NCI-H1930 (cell line): ENCODE measurements at places on chromosomes 7 and 10.

- DNase-seq, result no peak
Observed at GRCh38 chr7:29329686-29330085, 135.1 kb downstream of the CHN2 start.

DNA sequence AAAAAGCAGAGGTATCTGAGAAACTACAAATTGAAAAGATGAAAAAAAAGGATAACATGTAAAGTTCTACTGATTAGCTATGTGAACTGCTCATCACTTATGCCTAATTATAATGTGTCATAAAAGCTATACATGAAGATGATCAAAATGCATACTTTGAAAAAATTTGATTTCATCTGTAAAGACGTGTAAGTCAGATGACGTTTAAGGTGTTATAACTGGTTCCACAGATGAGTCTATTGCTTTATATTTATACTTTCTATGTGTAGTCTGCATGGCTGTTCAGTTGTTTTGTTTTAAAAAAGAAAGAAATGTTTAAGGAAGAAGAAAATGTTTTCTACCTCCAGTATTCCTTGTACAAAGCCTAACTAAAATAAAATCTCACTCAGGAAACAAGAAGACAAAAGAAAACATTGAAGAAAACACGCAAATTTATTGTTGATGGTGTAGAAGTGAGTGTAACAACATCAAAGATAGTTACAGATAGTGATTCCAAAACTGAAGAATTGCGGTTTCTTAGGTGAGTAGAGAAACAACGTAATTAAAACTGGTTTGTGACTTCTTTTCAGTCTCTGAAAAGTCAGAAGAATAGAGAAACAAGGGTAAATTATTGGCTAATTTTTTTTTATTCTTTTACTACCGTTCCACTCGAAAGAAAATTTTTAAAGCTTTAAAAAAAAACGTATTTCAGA is 38.4 kb downstream of the SLK start:
- DNase-seq, result no peak

- DNase-seq, result no peak
Observed at GRCh38 chr7:148911626-148912025, 27.5 kb upstream of the EZH2 start.

GRCh38 chr10:35387768-35388167 is 51.5 kb downstream of the CCNY start:
- no peak for DNase-seq

GRCh38 chr7:51589111-51589510 is 272.5 kb upstream of the COBL start:
- no peak for DNase-seq

GRCh38 chr7:80552031-80552694 is 40.3 kb upstream of the GNAT3 start:
- DNase-seq, result no peak

DNA sequence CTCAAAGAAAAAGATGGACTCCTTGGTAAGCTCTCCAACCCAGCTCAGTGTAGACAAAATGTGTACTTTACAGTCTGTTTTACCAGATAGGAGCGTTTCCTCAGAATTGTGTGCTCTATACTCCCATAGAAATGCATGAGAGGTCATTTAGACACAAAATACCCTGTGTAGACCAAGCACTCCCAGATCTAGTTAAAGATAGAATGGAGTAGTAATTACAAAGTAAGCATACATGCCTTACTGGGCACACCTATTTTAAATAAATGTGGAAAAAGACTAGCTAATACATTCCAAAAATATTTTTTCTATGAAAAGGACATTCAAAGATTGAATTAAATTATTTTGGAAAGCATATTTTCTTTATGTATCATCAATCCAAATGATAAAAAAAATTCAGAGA is 271.9 kb upstream of the DGKB start:
- DNase-seq, result no peak

DNA sequence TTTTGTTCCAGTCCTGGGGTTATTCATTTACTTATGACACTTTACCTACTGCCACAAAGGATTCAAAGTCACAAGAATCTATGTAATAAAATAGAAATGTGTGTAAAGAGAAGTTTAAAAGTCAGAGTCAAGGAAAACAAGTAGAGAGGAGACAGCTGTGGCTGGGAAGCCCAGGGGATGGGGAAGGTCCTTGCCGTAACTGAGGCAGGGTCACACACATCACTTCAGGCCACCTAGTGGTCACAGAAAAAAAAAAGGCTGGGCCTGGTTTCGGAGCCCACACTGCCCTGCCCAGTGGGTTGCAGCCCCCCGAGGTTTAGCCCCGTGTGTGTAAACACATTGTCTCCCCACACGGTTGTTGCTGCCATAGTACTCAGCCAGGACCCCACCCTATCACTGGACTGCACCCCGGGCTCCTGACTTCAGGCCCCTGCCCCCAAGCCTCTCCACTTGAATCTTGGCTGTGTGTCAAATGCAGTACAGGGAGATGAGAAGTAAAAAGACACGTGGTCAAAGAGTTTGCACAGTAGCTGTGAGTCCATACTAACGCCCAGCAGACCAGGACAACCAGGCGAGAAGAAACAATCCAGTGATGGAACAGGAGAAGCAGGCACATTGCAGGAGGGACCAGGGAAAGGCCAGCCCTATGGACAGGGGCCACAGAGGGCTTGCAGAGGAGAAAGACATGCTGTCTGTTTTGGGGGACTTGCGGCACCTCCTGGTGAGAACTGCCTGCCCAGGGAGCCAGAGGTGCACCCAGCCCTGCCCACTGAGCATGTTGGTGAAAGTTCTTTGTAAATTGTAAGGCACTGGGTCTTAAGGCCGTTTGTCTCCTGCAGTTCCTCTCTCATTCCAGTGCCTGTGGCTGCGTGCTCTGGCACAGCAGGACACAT is 91.4 kb upstream of the MACROH2A2 start:
- no peak for DNase-seq

DNA sequence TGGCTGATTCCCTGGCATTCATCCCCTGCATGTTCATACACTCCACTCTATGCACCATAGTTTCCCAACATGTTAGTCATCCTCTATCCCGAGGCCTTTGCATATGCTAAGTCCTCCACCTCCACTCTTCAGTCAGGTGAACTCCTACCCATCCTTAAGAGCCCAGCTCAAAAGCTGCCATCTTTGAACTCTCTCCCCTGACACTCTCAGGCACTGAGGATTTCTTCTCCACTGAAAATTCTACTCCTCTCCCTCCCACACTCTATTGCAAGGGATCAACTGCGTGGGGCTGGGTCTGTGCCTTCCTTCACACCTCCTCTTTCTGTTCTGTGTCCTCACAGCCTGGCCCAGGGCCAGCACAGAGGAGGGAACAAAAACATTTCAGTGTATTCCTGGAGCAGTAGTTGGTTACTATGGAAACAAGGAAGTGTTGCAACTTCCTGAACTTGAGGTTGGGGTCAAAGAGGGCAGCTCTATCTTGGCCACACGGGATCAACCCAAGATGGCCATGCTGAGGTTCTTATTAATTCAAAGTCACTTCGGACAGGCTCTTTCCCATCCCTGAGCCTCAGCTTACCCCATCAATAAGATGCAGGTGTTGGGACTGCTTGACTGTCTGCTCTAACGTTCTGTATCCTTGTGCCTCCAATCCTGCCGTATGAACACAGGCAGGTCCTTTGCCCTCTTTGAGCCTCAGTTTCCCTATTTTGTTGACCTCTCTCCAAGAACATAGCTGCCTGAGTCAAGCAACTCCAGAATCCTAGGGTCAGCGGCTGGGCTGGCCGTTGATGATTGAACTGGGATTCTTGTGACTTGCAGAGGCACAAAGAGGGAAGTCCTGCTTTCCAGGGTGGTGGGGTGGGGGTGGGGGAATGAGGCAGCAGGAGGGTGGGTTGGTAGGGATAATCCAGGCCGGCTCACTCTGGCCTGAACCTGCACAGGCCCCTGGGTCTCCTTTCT is 15.5 kb downstream of the ZMIZ1 start:
- DNase-seq, result no peak

DNA sequence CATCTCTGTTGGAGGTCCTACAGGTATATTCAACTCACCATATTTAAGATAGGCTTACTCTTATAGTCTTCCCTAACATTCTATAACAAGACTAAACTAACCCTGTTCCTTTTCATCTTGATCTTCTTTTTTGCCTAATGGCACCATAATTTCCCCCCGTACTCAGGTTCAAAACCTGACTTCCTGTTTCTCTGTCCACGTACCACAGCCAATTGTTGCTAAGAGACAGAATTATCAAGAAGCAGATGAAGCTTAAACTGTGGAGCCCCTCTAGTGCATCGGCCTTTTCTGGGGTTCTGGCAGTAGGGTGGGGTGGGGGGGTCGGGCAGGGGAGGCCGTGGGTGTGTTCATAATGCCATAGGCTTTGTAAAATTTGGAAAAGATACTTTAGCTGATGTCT is 109.2 kb downstream of the EVX1 start:
- no peak for DNase-seq

GRCh38 chr10:127338399-127339110 is 142.2 kb upstream of the INSYN2A start:
- DNase-seq, result no peak

GRCh38 chr7:11332186-11332864 is 358.7 kb downstream of the PHF14 start:
- no peak for DNase-seq
